Occipital lobe (tissue), 3 donors: ENCODE measurements at places on chromosomes 2 and 18.

DNA sequence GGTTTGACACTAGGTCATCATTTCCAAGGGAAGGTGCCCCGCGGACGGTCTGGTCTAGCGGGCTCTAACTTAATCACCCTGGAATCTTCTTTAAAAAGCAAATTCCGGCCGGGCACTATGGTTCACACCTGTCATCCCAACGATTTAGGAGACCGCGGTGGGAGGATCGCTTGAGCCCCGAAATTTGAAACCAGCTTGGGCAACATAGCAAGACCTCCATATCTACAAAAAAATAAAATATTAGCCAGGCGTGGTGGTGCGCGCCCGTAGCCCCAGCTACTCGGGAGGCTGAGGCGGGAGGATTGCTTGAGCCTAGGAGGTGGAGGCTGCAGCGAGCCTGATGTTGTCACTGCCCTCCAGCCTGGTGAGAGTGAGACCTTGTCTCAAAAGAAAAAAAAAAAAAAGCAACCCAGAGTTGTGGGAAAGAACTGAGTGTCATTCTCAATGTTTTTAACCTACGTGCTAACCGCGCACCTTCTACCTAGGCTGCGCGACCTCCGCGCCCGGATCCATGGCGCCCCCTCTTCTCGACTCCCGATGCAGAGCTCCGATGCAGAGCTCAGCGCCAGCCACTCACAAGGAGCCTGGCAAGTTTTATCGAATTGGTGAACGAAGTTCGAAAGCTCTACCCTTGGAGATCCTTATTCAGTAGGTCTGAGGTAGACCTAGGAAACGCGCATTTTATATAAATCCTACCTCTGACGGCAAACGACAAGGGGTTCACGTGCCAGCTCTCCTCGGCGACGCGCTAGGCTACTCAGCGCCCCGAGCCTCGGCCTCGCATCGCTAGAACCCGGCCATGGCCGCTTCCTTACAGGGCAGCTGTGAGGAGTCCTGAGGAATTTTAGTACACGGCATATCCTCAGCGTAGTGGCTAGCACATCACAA is 888 bp upstream of the TWSG1 start:
- no peak for DNase-seq

GRCh38 chr2:7025082-7025481 is 107.9 kb downstream of the RNF144A start:
- DNase-seq = no peak

DNA sequence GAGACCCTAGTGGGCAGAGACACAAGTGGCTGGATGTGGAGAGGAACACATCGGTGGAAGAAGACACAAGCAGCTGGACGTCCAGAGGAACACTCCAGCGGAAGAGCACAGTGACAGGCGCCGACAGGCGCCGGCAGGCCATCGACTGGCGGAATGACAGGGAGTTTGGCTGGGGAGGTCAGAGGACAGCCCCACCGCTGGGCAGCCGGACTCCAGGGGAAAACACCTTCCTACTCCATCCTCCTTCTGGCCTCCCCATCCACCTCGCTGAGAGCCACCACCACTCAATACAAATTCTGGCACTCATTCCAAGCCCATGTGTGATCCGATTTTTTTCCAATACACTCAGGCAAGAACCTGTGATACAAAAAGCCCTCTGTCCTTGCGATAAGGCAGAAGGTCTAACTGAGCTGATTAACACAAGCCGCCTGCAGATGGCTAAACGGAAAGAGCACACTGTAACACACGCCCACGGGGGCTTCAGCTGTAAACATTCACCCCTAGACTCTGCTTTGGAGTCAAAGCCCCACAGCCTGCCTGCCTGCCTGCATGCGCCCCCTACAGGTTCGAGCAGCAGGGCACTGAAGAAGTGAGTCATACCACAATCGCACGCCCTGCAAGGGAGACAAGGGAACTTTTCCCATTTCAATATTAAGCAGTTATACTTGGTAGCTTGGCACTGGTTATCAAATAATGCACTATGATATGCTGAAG is 50.2 kb upstream of the LRP1B start:
- DNase-seq = no peak

- no peak for DNase-seq
These were observed 175.3 kb upstream of the TCF4 start for GRCh38 chr18:55763298-55763697.

GRCh38 chr2:122643725-122644329 is 888.4 kb downstream of the TSN start:
- DNase-seq = no peak

DNA sequence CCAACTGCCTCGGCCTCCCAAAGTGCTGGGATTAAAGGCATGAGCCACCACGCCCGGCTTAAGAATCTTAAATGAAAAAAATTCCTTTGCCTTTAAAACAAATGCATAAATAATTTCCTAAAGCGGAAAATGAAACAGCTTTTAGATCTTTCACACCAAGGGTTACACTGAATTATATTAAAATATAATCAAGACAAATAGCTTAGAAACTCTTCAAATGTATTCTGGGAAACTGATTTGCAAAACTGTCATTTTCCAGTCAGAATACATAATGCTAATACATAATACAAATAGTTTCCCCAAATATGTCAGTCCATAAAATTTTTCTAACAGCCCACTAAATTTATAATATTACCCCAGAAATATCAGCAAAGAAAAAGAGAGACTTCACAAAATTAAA is 68.3 kb upstream of the PGAP1 start:
- DNase-seq = no peak

GRCh38 chr18:78939105-78939504 is 40.5 kb upstream of the SALL3 start:
- no peak for DNase-seq

GRCh38 chr2:26363323-26363722 is 16.7 kb upstream of the ADGRF3 start:
- no peak for DNase-seq

DNA sequence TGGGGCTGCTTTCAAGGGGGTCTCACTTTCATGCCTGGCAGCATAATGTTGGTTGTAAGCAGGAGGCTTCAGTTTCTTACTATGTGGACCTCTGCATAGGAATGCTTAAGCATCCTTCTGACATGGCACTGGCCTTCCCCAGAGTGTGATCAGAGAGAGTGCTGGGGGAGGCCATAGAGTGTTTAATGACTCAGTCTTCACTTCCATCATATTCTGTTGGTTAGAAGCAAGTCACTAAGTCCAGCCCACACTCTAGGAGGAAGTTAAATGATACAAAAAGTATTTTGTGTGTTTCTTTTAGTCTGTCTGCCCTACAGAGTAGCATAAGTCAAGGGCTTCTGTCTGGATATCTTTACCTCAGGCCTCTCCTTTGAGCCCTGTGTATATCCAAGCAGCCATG is 64.9 kb downstream of the GALNT1 start:
- DNase-seq = no peak

DNA sequence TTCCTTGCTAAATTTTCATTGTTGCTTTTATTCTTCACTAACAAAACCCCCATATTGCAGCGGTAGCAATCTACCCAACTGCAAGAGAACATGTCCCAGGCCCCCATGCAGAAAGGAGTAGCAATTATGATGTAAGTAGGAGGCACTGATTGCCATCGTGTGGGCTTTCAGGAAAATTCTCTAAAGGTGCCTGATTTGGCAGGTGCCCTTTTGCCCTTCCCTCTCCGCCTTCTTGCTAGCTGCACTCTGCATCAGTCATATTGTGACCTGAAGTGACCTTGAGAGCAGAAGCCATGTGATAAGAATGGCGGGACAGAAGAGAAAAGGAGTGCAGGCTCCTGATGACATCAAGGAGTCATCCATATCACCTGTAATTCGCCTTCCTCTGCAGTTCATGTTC is 112.1 kb downstream of the NCKAP5 start:
- DNase-seq = no peak

GRCh38 chr2:240520130-240520973 is 37.4 kb downstream of the ANKMY1 start:
- no peak for DNase-seq

DNA sequence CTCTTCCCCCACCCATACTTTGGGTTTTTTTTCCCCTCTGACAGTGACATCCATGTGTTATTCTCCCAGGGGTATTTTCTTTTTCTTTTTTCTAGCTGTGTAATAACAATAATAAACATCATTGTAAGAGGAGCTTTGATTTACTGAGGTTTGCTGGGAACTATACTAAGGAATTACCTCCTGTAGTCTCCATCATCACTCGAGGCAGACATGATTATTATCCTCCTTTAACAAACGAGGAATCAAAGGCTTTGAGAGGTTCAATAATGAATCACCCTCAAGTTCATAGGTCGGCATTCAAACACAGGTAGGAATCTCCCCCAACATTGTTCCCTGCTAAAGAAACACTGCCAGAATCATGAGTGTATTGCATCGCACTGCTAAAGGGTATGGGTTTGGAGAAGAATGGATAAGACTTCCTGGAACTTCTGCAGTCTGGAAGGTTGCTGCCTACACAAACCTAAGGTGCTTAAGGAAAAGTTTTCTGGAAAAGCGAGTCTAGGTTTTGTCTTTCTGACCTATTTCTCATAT is 260.2 kb upstream of the SESTD1 start:
- no peak for DNase-seq

GRCh38 chr2:172612051-172612450 is 56.2 kb downstream of the PDK1 start:
- DNase-seq = no peak

DNA sequence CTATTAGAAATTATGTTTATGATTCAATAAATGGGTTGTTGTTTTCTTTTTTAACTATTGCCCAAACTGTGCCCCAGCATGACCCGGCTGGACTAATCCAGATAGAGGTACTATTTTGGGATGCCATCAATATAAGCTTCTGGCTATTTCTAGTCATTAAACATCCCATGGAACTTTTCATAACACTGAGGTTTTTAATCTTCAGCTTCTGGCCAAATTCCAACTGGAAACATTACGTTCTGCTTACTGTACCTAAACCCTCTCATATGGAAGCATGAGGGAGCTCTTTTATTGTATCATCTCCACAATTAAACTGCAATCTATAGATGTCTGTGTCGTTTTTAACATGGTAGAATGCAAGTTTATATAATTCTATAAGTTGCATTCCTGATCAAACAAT is 674.7 kb downstream of the ARHGAP15 start:
- DNase-seq = no peak

DNA sequence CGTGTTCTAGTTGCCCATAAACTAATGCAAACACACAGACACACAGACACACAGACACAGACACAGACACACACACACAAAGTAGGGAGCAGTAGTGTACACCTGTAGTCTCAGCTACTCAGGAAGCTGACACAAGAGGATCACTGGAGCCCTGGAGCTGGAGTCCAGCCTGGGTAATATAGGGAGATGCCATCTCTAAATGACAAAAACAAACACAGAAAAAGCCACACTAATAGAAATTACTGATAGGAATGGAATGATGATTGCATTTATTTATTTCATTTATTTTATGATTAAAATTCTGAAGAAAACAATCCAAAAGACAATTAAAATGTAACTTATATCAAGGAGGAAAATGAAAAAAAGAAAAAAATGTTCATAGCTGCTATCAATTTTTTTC is 30.8 kb downstream of the TCF4 start:
- DNase-seq = no peak

GRCh38 chr2:205937211-205937610 is 148.8 kb downstream of the INO80D start:
- no peak for DNase-seq

DNA sequence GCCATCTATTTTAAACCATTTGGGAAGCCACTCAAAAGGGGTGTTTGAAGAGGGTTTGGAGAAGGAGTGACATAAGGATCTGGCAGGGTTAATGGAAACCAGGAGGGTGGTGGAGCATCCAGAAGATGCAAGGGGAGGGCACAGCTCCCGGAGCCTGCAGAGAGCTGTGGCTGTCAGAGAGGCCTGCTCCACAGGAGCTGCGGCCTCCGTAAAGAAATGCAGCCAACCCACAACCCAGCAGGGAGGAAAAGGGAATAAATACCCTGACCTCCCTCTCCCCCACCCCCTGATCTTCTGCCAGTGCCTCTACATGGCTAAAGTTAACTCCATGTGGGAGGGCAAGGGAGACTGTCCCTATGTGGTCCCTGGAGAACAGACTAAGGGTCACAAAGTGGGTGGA is 567.1 kb upstream of the POU3F3 start:
- DNase-seq = no peak

GRCh38 chr18:23938901-23939341 is 75.6 kb upstream of the TTC39C start:
- no peak for DNase-seq

- no peak for DNase-seq
These were observed 51.9 kb upstream of the ZBTB7C start for GRCh38 chr18:48460929-48461583.

DNA sequence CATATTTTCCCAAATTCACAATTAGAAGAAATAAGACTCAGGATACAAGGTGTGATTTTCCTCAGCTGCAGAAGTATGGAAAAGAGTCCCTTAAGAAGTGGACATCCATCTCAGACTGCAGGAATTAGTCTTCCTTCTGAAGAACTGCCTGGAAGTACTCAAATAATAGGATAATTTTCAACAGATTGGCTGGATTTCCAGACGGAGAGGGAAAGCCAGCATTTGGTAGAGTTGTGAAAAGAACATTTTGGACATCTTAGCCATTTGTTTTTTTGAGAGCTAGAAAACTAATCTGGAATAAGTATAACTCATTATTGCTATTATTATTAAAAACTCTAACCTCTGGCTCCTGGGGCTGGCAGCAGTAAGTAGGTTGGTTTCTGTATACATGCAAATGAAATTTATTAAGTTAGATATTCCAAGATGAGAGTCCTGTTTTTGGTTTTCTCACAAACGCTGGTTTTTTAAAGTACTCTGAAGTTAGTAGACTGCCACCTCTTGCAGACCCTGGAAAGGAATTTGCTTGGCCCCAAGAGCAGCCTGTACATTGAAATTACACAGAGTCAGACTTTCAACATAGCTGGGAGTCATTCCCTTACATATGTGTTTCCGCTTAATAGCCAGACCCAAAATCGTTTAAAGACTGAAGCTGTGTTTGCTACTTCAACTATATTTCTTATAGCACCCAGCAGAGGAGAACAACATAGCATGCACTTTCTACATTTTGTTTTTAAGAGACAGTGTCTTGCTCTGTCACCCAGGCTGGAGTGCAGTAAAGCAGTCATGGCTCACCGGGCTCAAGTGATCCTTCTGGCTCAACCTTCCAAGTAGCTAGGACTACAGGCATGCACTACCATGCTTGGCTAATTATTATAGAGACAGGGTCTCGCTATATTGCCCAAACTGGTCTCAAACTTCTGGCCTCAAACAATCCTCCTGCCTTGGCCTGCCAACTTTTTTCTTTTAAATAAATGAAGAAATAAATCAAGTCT is 142.4 kb downstream of the THADA start:
- no peak for DNase-seq

DNA sequence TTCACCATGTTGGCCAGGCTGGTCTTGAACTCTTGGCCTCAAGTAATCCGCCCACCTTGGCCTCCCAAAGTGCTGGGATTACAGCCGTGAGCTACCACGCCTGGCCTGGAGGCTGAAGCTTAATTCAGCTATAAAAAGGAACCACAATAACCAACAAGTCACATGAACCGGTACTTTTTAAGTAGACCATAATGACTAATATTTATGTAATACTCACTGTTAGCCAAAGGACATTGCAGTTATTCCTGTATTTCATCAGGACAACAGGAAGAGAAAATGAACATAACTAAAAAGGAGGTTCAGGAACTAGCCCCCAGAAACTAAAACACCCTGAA is 49.0 kb upstream of the TMEM87B start:
- DNase-seq = no peak
